SJSA1 (cell line): ENCODE measurements at places on chromosomes 5 and 9.

GRCh38 chr5:36279054-36279698 lies 22.5 kb downstream of the RANBP3L start:
- no peaks in the 10 kb centered on the region for H3K36me3 ChIP-seq
- no peak for DNase-seq
- peaks cover 9% of the 10 kb centered on the region for H3K27me3 ChIP-seq

- peak; percentile 64 for DNase-seq
- H3K27me3 ChIP-seq: no peaks in the 10 kb centered on the region
- no peaks in the 10 kb centered on the region for H3K36me3 ChIP-seq
- H3K4me3 ChIP-seq: no peak overlapping the region
Observed at GRCh38 chr5:93189707-93190120, 391.3 kb downstream of the NR2F1-AS1 start.

DNA sequence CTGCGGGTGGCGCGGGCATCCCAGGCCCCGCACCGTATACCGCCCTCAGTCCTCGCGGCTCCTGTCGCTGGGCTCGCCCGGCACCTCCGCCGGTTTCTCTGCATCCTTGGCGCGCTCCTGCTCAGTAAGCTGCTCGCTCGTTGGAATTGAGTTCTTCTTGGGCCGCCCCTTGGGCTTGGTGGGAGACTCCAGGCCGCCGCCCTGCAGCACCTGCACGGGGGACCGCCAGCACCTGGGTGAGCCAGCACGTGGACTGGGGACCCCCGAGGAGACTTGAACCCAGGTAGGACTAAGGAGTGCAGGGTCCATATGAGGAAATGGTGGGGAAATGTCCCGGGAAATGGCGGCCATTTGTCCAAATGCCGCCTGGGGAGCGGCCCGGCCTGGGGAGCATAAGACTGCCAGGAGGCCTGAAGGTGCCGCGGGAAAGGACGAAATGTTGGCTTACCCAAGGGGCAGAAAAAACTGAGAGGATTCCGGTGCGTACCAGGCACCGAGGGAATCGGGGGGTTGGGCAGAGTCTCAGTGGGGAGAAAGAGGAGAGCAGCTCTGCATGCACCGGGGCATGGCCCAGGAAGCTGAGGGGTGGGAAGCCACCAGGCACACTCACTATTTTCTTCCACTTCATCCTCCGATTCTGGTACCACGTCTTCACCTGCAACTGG lies 2.9 kb downstream of the BARX1 start:
- no peak overlapping the region for H3K27ac ChIP-seq
- H3K4me3 ChIP-seq: no peak overlapping the region
- peaks cover 9% of the 10 kb centered on the region for H3K27me3 ChIP-seq
- DNase-seq: no peak

- H3K27me3 ChIP-seq: no peaks in the 10 kb centered on the region
- H3K27ac ChIP-seq: peak overlapping the region; percentile 40
- H3K4me3 ChIP-seq: no peak overlapping the region
Observed at GRCh38 chr9:124559871-124560270, 52.7 kb upstream of the NR5A1 start.

- DNase-seq: no peak
- H3K27ac ChIP-seq: peak overlapping the region; percentile 32
- H3K27me3 ChIP-seq: no peaks in the 10 kb centered on the region
- H3K36me3 ChIP-seq: no peaks in the 10 kb centered on the region
- H3K4me1 ChIP-seq: peaks cover 13% of the 10 kb centered on the region
- H3K4me3 ChIP-seq: no peak overlapping the region
Observed at GRCh38 chr9:75964427-75964826, 74.0 kb downstream of the PCSK5 start.

- H3K4me1 ChIP-seq: peaks cover 14% of the 10 kb centered on the region
- no peak overlapping the region for H3K27ac ChIP-seq
- no peaks in the 10 kb centered on the region for H3K36me3 ChIP-seq
- H3K27me3 ChIP-seq: no peaks in the 10 kb centered on the region
- no peak for DNase-seq
Observed at GRCh38 chr5:45062044-45062443, 253.3 kb downstream of the MRPS30 start.

- H3K4me1 ChIP-seq: no peaks in the 10 kb centered on the region
- no peak for DNase-seq
- H3K36me3 ChIP-seq: peaks cover 27% of the 10 kb centered on the region
Observed at GRCh38 chr5:176927562-176927961, 28.4 kb upstream of the HK3 start.

DNA sequence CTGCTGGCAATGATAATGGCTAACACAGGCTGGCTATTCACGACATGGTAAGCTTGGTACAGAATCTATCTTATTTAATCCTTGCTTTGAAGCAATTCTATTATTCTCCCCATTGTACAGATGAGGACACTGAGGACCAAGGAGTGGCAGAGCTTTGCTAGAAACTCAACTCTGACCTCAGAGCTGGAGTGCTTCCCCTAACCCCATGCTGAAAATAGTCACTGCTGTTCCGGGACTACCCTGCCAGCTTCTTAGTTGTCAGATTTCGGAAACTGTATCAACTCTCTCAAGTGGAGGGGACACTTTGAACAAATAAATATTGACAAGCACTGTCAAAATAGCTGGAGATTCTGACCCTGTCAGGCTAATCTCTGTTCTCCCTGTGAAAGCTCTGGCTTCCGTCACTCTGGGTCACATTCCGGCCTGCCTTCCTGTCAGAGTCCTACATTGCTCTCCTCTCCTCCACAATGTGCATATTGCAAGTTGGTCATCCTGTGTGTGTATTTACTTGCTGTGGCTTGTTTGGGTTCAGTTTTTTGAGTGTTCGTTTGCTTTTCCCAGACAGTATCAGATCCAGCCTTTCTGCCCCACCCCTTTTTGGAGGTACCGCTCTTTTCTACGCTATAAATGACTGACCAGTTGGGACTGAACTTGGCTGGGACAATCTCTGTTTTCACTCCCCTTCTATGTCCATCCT lies 134.3 kb upstream of the MAP1B start:
- no peak overlapping the region for H3K27ac ChIP-seq
- no peak for DNase-seq
- H3K27me3 ChIP-seq: 0 out of 2 replicates have a peak, but pooled peaks cover 3% of the 10 kb centered on the region
- no peaks in the 10 kb centered on the region for H3K4me1 ChIP-seq

GRCh38 chr5:5209089-5209488 lies 69.0 kb downstream of the ADAMTS16 start:
- no peak overlapping the region for H3K4me3 ChIP-seq
- peaks cover 14% of the 10 kb centered on the region for H3K36me3 ChIP-seq
- no peak for DNase-seq
- H3K27me3 ChIP-seq: no peaks in the 10 kb centered on the region
- H3K4me1 ChIP-seq: no peaks in the 10 kb centered on the region

DNA sequence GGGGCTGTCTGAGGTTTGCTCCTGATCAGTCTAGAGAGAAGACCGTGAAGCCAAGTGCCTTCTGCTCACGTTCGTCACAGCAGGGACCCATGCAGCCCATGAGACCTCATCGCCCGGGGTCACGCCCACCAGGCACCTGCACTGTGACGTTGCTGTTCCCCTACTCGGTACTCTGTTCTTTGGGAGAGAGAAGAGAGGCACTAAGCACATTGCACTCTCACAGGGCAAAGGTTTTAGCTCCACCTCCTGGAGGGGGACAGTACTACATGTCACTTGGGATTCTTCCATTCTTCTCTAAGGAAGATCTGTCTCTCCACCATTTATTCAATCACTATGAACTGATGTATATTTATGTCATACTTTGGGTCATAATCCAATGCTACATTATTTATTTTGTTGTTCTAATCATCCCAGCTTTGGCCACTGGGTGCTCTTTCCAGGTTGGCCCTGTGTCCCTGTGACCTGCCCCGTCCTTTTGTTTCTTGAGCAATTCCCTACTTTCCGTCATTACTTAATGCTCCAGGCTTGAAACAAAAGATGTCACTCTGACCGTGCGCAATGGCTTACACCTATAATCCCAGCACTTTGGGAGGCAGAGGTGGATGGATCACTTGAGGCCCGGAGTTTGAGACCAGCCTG lies 31.4 kb upstream of the BRD3 start:
- H3K4me1 ChIP-seq: no peaks in the 10 kb centered on the region
- peaks cover 9% of the 10 kb centered on the region for H3K27me3 ChIP-seq
- H3K27ac ChIP-seq: no peak overlapping the region
- H3K36me3 ChIP-seq: no peaks in the 10 kb centered on the region
- no peak overlapping the region for H3K4me3 ChIP-seq

- DNase-seq: no peak
- no peaks in the 10 kb centered on the region for H3K36me3 ChIP-seq
- H3K27me3 ChIP-seq: no peaks in the 10 kb centered on the region
- no peak overlapping the region for H3K4me3 ChIP-seq
Observed at GRCh38 chr5:9445826-9446388, 100.0 kb downstream of the SEMA5A start.
